ENCODE measurements at places on chromosomes 3 and 15.

DNA sequence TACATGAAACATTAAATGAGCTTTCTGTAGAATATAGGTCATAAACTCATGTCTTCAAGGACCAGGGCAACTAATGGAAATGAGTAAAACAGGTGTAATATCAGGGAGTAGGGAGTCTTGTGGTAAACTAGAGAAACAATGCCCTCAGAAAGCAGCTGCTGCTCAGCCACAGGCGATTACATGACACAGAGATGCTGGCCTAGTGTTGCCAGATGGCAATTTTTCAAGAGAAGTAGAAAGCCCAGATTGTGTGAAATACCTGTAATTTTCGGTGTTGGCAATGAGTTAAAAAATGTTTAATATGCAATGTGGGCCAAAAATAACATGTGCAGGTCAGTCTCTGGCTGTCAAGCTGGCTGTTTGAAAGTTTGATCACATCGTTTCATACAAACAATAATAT is 23.4 kb downstream of the NCEH1 start:
- DNase-seq: no peak

DNA sequence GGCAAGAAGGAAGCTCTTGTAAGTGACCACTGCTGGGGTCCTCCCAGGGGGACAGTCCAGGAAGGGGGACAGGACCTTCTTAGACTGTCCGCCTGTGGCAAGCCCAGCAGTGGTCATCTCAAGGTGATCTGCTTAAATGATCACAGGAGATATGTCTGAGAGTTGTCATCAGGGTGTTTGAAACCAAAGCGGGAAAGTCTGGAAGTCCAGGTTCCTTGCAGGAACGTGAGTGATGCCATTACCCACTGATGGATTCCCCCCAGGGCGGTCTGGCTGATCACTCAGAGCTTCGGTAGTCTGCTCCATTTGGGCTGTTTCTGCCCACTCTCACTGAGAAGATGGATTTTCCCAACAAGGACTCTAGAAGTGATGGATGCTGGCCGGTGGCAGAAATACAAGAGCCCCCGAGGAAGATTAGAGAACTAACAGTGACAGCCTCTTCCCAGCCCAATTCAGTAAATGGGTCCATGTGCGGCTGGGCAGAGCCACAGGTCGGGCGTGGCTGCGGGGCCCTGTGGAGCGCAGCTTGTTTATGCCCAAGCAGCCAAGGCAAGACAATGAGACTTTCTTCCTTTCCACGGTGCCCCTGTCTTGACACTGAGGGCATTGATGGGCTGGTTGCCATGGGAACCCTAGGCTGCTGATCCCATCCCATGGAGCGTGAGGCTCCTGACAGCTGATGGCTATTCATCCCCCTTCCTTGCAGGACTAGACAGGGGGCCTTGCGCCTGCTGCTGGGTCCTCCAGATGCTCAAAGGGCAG is 9.5 kb downstream of the PCSK6 start:
- no peak for DNase-seq

DNA sequence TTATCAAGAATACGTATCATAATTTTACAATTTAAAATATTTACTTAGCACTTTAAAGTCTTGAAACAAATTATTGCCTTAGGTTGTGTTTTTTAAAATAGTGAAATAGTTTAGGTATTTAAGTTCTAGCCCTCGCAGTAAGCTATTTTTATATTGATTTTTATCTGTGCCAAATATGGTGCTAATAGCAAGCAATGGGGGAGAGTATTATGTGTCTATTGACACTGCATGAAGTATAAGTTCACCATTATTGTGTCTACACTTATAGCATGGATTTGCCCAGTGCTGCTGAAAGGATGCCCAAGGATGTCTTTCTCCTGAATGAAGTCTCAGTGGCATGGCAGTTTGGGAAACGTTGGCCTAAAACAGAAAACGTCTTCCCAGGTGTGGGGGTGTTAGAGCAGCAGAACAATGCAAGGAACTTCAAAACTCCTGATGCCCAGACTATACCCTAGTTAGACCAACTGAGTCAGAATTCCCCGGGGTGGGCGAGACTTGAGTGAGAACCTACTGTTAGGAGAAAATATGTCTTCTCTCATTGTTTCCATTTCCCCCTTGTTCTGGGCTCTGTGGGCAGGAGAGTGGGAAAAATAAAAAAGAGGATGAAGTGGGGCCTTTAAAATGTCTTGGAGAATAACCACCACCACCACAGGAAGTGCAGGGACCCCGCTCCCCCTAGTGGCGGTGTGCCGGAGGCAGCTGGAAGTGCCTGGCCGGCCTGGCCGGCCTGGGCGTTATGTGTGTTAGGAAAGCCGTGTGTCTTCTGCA is 104.2 kb upstream of the SLC7A14 start:
- peak; percentile 54 for DNase-seq

- peak; percentile 14 for DNase-seq
Observed at GRCh38 chr15:27459836-27460235, 488.9 kb downstream of the GABRG3 start.

- no peak for DNase-seq
Observed at GRCh38 chr15:70647396-70647795, 116.0 kb downstream of the UACA start.

- DNase-seq: no peak
Observed at GRCh38 chr3:45954306-45954705, 11.0 kb downstream of the CXCR6 start.

DNA sequence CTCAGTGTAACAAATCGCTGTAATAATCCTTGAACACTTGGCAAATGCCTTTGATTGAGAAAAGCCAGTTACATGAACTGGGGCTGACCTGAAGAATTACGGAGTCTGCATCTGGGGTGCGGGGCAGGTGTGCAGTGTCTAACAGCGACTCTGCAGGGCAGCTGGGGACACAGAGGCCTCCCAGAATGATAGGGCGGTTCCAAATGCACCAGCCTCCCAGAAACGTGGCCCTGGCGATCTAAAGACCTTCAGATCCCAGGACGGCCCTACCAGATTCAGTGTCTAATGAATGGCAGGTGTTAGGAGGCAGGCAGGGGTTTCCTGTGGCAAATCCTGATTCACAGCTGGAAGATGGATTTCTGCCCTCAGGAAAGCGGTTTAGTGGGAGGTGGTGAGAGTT is 100.5 kb upstream of the RGMA start:
- DNase-seq: no peak

- DNase-seq: no peak
Observed at GRCh38 chr3:51379301-51379700, 5.8 kb upstream of the MANF start.

- no peak for DNase-seq
Observed at GRCh38 chr3:139523166-139523565, 16.4 kb downstream of the RBP1 start.

DNA sequence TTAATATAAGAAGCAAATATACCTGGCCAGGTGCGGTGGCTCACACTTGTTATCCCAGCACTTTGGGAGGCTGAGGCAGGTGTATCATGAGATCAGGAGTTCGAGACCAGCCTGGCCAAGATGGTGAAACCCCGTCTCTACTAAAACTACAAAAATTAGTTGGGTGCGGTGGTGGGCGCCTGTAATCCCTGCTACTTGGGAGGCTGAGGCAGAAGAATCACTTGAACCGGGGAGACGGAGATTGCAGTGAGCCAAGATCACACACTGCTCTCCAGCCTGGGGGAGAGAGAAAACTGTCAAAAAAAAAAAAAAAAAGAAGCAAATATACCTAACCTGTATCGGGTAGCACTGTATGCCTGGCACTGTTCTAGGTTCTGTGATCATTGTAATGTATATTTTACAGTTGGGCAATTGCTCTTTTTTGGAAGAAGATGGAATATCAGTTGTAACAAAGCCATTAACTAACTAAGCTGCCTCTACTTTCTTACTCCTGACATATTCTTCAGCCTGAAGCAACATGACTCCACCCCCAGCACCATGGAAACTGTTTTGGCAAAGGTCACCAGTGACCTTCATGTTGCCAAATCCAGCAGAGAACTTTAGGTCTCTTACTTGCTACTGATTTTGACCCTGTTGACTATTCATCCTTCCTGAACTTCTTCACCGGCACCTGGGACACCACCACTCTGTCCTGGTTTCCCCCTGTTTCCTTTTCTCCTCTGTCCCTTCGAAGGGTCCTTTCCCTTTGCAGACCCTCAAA is 203.8 kb downstream of the RPLP1 start:
- DNase-seq: no peak

DNA sequence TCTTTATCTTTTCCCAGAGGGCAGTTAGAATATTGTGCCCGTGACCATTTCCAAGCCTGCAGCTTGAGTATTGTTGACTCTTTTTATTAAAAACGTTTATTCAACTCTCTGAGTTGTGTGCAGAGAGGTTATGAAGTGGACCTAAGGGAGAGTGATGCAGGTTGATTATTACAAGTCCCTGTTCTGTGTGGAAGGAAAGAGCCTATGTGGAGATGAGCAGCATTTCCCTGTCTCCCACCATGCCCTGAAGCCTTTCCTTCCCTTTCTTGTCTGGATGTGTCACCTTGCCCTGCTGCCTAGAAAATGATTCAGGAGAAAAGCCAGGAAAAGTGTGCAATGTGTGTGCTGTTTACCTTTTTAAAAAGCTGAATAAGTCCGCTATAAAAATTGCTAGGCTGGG is 19.4 kb downstream of the ZPLD1 start:
- no peak for DNase-seq

DNA sequence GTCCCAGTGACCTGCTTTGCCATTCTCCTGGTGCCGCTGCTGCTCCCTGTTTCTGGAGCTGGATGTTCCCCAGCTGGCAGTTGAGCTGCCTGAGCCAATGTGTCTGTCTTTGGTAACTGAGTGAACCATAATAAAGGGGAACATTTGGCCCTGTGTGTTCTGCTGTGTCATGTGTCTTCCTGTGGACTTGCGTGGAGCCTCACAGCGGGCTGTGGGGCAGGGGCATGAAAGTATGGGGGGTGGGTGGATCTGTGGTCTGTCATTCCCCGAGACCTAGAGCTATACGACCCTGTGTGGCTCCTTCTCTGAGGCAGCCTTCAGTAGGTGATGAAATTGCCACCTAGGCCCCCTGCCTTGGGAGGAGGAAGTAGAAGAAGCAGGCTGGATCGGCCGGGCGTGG is 2.0 kb upstream of the PPCDC start:
- DNase-seq: no peak

DNA sequence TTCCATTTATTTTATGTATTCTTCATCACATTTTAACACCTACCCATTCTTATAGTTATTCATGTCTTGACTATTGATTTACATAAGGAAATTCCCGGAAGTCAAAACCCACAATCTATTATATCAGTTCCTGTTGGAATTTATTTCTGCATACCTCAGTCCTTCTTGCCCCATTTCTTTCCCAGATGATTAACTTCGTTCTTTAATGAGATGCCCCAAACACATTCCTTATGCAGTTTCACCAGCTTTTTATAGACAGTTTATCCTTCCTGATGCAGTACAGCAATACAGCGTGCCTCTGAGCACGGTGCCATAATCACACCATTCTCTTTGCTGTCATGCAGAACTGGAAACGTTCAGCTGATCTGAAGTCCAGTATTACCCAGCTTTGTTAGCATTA is 175.8 kb upstream of the NANOGP8 start:
- peak; percentile 37 for DNase-seq

DNA sequence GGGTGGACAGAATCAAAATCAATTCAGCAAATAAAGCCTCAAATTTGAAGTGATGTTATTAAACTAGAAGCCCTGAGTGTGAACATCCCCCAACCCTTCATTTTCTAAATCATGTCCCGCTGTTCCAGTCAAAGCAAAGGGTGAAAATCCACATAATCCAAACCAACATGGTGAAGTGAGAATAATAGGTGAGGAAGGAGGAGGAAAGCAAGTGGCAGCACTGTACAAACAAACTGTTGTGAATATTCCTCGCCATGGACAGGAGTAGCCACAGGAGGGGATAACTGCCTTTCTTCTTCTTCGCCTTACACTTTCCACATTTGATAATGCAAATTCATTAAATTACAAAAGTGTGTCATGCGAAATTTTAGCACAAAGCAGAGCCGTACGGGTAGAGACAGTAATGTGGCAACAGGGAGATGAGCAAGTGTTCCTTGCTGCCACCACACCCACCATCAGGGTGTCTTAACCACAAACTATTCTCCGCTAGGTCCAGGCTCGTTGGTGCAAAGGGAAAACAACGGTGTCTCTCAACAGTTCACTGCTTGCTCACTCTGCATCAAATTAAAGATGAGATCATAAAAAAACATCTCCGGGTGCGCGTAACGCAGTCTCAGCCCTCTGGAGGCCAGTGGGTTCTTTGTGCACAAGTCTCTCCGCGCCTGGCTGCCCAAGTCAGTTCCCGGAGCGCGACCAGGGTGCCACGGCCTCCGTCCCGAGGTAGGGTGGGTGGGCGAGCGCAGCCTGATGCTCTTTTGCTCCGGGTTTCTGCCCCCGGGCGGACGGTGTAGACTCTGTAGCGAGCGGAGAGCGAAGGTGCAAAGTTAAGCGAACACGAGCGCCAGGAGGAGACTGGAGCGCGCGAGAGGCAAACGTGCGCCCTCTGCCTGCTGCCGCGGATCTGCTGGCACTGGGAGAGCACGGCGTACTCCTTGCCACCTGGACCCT is 6.7 kb downstream of the EPHA3 start:
- peak; percentile 61 for DNase-seq

DNA sequence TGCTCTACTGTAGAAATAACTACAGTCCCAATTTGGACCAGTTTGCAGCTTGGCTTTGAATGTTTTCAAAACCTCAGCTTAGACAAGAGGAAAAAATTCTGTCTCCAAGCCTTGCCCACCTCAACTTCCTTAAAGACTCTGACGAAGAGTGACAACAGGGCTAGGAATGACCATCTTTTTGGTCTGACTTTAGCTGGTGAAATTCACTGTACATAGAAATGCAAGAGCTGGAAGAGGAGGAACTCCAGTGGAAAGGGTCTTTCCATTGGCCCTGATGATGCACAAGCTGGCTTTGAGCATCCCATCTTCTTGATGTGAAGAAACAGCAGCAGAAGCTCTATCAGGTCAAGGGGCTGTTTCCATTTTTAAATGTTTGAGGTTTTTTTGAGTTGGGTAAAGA is 22.7 kb upstream of the SH3BP5 start:
- no peak for DNase-seq

- no peak for DNase-seq
Observed at GRCh38 chr15:88477904-88478303, 10.4 kb downstream of the MRPS11 start.

DNA sequence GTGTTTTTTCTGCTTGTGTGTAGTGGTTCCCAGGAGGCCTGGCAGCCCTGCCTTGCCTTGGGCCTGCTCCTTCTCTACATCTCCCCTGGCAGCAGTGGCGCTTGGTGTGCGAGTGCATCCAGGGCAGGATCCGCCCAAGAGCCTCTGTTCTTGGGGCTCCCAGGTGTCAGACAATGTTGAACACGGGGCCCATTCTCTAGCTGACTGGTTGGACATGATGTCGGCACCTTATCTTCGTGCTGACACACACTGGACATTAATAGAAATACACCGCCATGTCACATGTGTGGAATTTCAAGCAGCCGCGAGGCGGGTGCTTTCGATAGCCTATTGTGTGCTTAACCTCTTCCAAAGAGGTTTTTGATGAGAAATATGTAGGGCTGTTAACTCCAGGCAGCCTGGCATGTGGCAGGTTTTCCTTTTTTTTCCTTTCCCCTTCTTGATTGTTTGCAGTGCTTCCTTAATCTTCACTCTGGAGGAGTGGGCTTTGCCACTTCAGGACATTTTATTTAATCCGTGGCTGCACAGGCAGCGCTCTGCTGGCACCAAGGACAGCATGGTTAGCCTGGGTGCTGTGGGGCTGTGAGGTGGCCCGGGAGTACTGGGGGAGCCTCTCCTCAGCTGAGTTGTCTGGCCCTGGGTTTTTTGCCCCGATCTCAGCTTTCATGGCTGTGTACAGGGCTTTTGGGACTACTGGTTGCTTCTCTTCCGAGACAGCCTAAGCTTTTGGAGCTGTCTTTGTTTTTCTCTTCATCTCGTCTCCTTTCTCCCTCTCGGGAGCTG is 42.5 kb downstream of the CHCHD6 start:
- DNase-seq: peak; percentile 53

GRCh38 chr3:85939074-85939482 is 980.3 kb downstream of the CADM2 start:
- DNase-seq: peak; percentile 2

- DNase-seq: no peak
Observed at GRCh38 chr15:38853608-38854007, 289.0 kb upstream of the RASGRP1 start.
